Stimulated activated CD8-positive, alpha-beta memory T cell treated with anti-CD3 and anti-CD28 coated beads, Interleukin-7, amount 100 ng/mL, for 1 hour (primary cell): ENCODE measurements at places on chromosomes 4 and X.

- no peak for DNase-seq
Measured at GRCh38 chr4:83962492-83962891, 426.6 kb downstream of the GPAT3 start.

- DNase-seq, result no peak
Measured at GRCh38 chr4:174040287-174040686, 243.2 kb downstream of the FBXO8 start.

GRCh38 chrX:97471071-97471470 lies 587.4 kb downstream of the RPA4 start:
- DNase-seq, result no peak

DNA sequence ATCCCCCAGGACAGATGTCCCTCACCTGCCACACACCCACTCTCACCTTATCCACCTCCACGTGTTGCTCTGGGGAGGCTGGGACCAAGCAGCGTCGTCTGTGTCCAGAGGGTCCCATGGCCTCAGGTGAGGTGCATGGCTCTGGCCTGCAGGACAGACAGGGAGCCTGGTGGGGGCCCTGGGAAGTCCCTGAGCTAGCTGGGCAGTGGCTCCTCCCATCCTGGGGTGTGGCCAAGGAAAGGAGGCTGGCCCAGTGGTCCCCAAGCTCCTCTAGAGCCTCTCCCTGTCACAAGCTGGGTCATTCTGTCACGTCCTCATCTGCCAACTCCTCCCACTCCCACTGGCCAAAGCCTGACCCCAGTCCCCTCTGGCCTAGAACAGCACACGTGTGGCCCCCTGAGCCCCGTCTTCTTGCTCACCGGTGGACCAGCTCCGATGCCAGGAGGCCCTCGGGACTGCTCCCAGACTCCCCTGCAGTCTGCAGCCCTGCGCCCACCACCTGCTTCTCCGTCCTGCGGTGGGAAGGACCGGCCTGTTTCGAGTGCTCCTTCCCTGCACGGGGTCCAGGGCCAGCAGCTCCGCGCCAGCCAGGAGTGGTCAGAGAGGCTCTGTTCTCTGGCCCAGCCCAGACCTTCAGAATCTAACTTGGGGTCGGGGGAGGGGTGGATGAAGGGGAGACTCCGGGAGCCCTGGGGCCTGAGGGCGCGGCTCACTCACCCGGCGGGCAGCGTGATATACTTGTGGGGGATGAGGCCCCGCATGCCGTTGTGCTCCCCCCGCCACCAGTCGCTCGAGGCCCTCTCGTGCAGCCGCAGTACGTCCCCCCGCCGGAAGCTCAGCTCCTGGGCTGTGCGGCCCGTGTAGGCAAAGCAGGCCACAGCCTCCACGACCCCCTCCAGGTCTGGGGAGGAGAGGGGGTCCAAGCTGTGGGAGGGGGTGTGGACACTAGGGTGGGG lies 4.8 kb downstream of the AVPR2 start:
- DNase-seq, result no peak

- no peak for DNase-seq
Measured at GRCh38 chr4:88189881-88190585, 31.6 kb upstream of the ABCG2 start.

DNA sequence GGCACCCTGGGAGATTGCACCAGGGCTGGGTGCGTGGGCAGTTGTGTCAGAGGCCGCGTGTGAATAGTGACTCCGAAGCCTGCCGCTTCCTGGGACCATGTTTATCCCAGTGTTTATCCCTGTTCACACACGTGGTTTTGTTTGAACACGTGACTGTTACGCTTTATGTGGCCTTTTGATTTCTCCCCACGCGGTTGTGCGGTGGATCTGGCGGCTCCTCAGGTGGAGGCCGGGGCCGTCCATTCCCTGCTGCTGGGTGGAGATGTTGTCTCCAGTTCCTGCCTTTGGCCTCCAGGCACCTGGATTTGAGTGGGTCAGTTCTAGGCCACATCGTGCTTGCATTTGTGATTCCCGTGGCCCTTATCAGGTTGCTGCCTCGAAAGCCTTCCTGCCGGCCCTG lies 35.1 kb downstream of the NELFA start:
- DNase-seq, result no peak

DNA sequence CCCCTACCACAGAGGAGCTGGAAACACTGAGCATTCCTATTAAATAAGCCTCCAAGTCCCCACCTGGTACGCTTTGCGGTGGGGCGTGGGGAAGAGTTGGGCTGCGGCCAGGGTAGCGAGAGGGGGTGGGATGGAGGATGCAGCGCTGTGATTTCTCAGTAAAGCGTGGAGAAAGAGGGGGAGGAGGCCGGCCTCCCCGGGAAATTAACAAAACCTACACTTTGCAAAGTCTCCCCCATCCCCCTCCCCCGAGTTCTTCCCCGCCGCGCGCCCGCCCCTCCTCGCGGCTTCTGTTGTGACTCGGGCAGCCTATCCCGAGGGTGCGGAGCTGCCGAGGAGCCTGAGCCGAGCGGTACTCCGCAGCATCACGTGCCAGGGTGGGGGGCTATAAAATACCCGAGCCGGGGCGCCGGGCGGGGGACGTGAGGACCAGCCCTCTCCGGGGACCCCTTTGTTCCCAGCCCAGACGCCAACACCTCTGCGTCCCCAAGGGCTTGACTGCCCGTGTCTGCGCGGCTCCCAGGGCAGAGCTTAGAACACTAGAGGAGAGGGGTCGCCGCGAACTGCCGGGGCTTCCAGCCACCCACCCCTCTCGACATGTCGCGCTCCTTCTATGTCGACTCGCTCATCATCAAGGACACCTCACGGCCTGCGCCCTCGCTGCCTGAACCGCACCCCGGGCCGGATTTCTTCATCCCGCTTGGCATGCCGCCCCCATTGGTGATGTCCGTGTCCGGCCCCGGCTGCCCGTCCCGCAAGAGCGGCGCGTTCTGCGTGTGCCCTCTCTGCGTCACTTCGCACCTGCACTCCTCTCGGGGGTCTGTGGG lies at the start of gene GSX2:
TSS of gene GSX2 (plus strand) at position 416 of the 827 bp plus-strand sequence. CDS start at position 598, 182 bp downstream.
- DNase-seq, result no peak

- DNase-seq, result no peak
Measured at GRCh38 chr4:170428929-170429328, 339.2 kb upstream of the AADAT start.

- DNase-seq, result no peak
Measured at GRCh38 chr4:101027721-101028120, 319.6 kb downstream of the PPP3CA start.

- no peak for DNase-seq
Measured at GRCh38 chr4:118680808-118681207, 4.4 kb upstream of the METTL14 start.

DNA sequence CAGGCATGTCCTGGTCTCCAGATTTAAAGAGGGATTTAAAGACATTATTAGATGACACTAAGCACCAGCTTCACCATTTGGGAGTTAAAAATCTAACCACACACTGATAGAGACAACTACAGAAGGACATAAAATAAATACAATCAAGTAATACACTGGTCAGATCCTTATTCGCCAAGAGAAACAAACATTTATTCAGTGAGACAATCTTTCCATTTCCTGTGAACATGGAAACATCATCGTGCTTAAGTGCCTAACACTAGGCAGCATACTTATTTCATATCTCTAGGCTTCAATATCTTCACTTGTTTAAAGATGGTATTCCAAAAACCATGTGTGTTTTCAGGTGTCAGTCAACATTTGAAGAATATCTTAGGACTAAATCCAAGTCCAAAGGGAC lies 103.6 kb downstream of the AREG start:
- no peak for DNase-seq

GRCh38 chr4:13970349-13970748 lies 342.8 kb upstream of the BOD1L1 start:
- no peak for DNase-seq

- no peak for DNase-seq
Measured at GRCh38 chr4:8391972-8392371, 48.6 kb downstream of the ACOX3 start.

- no peak for DNase-seq
Measured at GRCh38 chr4:93748373-93749291, 79.9 kb upstream of the ATOH1 start.

- DNase-seq, result no peak
Measured at GRCh38 chr4:172599554-172599953, 569.1 kb upstream of the GALNT7 start.

DNA sequence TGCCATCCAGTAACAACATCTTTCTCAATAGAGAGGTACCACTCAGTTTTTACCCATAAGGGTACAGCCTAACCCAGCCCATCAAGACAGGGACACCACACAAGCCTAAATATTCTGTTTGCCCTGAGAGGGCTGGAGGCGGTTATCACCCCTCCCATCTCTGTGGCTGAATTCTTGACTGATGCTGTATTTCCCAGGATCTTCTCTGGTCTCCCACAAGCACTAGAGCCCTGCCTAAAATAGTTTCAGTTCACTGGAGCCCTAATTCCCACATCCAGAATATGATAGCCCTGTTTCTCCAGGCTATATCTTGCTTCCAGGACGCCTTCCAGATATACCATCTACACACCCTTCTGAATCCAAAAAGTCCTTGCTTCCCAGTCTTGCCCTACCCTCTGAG lies 91.6 kb upstream of the NMU start:
- no peak for DNase-seq

GRCh38 chr4:128868758-128869157 lies 59.3 kb downstream of the JADE1 start:
- no peak for DNase-seq

DNA sequence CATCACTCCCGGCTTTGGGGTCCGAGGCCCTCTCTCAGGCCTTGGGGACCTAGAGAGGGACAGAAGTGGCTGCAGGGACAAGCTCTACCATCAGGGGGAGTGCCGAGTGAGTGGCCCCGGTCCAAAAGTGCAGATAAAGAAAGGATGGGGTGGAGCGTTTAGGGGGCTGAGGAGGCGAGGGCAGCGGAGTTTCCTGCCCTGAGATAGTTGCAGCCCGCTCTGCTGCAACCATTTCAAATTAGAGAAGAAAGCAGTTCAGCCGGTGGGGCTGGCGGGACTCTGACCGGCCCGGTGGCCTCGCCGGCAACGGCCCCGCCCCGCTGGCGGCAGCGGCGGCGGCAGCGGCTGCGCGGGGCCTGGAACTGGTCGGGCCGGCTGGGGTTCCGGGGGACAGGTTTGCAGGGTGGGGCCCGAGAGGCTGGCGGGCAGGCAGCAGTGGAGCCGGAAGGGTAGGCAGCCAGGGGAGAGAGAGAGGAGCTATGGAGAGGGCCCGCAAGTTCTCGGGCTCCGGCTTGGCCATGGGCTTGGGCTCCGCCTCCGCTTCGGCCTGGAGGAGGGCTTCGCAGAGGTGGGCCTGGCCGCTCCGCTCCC lies 7.6 kb downstream of the DLG3 start:
- peak; percentile 28 for DNase-seq

- no peak for DNase-seq
Measured at GRCh38 chr4:1964443-1964842, 44.3 kb downstream of the NELFA start.
